ENCODE measurements at places on chromosomes 7 and 10.

DNA sequence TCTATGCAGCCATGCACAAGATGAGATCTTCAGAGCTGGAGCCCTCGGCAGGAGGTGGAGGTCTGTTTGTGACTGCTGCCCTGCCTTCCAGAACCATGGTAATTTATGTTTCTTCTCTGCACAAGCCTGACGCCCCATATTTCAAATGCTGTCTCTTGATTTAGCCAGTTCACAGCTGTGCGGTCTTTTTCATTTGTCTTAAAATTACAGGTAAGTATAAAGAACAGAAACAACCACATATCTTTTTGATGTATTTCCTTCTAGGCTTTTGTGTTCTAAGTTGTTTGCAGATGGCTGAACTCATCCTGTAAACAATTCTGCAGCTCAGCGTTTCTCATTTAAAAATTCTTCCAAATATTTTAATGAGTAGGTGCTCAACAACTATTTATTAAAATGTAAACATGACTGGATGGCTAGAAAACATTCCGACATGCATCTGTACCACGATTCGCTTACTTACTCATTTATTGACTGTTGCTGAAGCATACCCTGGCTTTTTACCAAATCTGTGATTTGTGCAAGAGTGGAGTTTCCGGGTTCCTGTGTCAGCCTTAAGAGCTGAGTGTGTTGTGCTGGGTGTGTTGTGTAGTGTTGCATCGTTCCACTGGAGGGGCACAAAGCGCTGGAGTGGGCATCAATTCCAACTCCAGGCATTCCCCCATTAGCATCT lies 58.9 kb downstream of the PIP4K2A start:
- ATAC-seq: peak; percentile 74

- ATAC-seq: no peak
Observed at GRCh38 chr10:11331726-11332125, 279.7 kb downstream of the USP6NL start.

GRCh38 chr7:29075606-29076005 lies 70.7 kb downstream of the CPVL start:
- no peak for ATAC-seq

- ATAC-seq: no peak
Observed at GRCh38 chr7:106926892-106927291, 61.8 kb downstream of the PIK3CG start.

DNA sequence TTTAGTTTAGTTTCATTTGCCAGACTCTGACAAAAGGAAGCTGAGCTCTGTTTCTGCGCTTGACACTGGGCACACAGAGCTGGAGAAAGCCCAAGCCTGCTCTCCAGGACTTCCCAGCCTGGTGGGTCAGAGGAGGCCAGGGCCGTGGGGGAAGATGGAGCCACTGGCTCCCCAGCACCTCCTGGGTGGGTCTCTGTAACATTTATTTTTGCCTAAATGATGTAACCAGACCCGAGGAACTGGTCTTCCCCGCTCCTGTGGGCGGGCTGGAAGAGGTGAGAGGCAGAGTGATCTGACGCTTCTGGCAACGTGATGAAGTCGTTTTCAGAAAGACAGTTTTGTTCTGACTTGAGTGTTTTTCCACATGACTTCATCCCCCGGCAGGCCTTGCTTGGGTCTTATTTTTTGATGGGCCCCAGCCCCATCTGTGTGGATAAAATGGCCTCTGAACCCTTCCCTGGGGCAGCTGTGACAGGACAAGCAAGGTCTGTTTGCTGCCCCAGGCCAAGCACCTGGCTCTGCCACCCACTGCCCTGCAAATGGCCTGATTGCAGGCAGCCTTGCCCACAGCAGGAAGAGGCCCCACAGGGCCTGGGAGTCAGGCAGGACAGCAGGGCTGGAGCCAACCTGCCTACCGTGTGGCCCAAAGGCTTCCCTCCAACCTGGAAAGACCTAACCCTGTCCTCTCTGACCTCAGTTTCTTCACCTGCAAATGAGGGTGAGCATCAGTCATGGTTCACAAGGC lies 304.9 kb upstream of the ZMIZ1 start:
- ATAC-seq: no peak
